Naive B cell (primary cell): ENCODE measurements at places on chromosomes 1 and 21.

DNA sequence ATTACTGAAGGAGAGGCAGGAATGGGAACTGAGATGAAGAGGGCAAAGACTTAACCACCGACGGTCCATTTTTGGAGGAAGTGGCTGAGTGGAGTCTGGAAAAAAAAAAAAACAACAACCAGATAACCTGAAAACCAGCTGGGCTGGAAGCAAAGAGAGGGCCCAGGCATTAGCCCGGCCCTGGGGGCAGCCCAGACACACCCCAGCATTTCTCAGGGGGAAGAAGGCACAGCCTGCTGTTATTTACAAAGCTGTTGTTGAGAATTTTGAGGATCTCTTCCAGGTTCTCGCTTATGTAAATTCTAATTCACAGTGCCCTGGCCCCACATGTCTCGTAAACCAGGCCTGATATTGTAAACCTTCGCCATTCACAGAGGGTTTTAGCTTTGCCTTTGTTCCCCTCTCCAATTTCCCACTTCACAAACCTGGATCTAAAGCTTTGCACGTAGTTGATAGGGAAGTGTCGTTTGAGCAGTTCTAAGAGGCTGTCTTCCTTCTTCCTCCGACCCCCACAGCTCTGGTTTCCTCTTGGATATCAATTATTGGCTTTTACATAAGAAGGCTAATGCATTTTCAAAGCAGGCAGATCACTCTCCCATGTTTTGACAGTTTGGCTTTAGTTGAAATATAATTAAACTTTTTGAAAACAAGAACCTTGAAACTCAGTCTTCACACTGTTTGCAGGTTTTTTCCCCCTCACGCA, 161.8 kb upstream of the IRF2BP2 start:
- no peak for DNase-seq

GRCh38 chr1:93585059-93585966, 96.3 kb downstream of the BCAR3 start:
- no peak for DNase-seq

GRCh38 chr1:161191971-161192370, 6.9 kb downstream of the ADAMTS4 start:
- no peak for DNase-seq

DNA sequence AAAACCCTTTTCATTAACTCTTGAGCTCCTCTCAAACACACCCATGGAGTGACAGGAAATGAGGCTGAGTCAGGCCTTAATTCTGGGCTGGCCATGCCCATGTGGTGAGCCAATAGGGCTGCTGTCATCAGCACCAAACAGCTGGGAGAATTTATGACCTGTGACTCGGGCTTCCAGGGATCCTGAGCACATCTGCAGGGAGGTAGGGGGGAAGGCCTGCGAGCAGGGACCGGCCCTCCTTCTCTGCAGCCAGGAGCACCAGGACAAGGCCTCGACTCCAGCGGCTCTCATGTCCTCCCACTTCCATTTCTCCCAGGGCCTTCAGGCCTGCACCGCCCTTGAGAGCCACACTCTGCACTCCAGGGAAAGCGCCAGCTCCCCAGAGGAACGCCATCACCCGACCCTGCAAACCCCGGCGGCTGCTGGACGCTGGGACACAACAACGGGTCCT, 14.6 kb downstream of the RIPK4 start:
- no peak for DNase-seq
